ENCODE measurements at places on chromosomes 1 and 21.

- DNase-seq: no peak
Observed at GRCh38 chr1:155892796-155893195, 18.4 kb downstream of the RIT1 start.

DNA sequence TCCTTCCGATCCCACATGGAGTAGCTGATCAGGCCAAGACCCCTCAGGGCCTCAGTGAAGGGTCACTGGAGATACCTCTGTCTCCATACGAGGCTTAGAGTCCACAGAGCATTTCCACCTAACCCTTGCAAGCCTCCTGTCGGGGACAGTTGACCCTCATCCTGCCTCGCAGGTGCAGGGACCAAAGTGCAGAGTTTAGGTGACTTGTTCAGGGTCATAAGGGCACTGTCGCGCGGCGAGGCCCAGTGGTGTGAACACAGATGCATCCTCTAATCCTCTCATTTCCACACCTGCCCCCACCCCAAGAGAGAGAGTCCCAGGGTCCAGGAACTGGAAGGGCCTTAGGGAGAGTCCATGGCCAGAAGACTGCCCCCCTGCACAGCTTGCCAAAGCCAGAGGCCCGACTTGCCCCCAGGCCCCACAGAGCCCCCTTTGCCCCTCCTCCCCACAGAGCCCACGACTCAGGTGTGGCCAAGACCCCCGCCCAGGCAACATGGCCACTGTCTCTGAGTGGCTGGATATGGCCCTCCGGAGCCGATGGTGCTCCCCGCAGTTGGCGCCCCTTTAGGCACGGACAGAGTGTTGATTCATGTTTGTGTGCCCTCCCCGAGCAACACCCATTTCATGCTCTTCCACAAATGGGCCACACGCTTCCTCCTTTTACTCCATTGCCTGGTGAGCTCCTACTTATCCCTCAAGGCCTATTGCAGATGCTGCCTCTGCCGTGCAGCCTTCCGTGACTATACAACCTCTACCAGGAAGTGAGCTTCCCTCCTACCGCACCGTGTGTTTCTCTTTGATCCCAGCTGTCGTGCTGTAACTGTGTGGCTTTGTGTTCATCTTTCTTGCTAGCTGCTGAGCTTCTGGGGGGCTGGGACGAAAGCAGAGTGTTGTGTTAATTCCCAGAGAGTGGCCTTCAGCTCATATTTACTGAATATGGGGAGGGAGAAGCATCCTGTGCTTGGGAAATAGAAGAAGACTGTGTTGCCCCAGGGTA, 1.7 kb downstream of the TRPM2 start:
- no peak for DNase-seq

DNA sequence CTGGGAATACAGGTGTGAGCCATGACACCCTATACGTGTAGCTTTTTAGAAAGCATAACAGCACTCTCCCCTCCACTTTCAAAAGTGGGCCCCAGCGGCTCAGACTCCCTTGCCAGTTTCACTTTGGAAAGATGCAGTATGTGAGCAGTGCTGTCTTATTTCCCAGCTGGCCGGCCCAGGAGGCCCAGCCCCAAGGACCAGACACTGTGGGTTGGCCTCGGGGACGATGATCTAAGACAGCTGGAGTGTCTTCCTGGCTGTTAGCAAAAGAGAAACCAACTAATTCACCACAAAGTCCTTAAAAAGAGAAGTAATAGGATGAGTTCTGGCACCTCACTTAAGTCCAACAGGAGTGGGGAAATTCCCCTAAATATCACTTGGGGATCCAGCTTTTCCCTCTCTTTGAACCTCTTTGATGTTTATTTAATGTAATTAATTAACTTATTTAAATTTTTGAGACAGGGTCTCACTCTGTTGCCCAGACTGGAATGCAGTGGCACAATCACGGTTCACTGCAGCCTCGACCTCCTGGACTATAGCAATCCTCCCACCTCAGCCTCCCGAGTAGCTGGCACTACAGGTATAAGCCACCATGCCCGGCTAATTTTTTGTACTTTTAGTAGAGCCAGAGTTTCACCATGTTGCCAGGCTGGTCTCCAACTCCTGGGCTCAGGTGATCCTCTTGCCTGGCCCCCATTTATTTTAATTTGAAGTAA, 17.6 kb upstream of the CLIC4 start:
- no peak for DNase-seq

DNA sequence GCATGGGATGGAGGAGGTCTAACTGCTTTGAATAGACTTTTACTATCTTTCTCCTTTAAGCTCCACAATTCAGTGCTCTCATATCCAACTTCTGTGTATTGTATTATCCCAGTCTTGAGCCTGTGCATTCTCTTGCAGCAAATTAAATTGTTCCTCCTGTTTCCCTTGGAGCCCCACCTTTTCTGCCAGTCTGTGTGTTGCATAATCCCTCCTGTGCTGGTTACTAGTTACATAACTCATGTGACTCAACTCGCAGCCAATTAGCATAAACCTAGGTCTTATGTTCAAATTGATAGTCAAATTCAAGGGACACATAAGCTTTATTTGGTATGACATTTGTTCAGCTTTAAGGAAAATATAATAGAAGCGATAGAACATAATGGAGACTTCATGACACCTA, 1863.5 kb downstream of the MRPL39 start:
- DNase-seq: no peak

- DNase-seq: peak; percentile 68
Observed at GRCh38 chr1:161305867-161306519, 3.8 kb downstream of the MPZ start.

GRCh38 chr1:101059945-101060542, 34.5 kb upstream of the DPH5 start:
- no peak for DNase-seq

GRCh38 chr1:225941187-225941941, at the start of gene LEFTY2:
LEFTY2 (minus strand) TSS chr1:225941220; CDS start chr1:225941140, 80 bp downstream.
- DNase-seq: no peak

GRCh38 chr1:171137580-171137979, 46.9 kb downstream of the FMO3 start:
- DNase-seq: no peak

DNA sequence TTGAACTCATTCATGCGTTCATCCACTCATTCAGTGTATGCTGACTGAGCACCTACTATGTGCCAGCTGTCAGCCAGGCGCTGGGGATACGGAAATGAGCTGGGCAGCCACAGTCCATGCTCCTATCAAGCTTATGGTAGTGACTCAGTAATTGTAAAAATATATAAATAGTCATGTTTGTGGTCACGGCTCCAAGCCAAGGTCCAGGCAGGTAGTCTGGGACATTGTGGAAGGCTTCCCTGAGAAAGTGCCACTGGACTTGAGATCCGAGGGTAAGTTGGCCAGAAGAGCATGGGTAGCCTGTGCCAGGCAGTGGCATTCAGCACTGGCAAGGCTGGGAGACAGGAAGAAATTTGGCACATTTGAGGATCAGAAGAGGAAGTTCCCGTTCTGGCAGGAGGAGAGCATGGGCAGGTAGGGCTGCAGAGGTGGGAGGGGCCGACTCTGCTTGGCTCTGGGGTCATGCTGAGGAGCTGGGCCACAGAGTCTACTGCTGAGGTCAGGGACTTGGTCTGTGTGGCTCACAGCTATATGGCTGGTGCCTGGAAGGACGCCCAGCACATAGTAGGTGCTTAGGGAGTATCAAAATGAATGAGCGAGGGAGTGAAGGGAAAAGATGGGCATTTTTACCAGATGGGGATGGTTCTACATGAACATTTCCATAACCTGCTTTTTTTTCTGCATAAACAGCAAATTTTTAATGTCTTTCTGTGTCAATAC, 6.9 kb downstream of the PTPRF start:
- no peak for DNase-seq

- no peak for DNase-seq
Observed at GRCh38 chr1:174262349-174263241, 103.3 kb downstream of the RABGAP1L start.

DNA sequence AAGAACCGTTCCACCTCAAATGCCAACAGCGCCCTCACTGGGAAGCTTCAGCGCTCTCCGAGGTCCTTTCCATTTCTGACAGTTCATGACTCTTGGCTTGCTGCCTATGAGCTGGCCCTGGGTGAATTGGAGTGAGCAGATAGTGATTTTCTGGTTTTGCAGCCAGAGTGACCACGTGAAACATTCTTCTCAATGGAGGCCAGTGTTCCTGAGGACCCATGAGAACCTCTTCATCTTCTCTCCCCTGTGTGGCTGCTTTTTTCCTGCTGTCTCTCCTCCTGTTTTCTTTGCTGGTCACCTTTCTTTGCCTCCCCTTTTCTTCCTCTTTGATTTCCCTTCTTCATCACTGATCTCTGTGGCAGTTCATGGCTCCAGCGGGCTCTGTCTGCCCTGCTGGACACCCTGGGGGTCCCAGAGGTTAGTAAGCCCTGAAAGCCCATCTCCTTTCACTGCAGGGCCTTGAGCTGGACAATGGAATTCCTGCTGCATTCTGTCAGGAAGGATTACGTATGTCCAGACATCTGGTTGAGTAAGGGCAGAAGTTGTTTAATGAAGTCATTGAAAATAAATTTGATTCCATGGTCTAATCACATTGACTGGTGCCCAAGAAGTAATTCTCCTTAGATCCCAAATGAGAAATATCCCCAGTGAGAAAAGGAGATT, 29.9 kb downstream of the VASH2 start:
- DNase-seq: no peak

DNA sequence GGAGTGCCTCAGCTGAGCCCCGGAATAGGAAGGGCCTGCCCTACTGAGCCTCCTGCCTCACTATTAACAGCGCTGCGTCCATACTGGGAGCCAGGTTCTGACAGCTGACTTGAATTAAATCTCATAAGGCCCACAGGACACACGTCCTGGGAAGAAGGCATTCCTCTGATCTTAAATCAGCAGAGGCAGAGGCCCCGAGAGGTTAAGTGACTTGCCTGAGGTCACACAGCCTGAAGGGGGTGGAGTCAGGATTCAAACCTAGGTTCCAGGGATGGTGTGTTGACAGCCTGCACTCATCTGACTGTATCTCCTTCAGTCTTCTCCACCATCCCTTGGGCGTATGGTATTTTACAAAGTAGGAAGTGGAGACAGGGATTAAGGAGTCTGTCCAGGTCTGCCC, 79.8 kb downstream of the AJAP1 start:
- no peak for DNase-seq

Measured in activated CD4-positive, CD25-positive, alpha-beta regulatory T cell treated with anti-CD3 and anti-CD28 coated beads, Interleukin-2, amount 50 U/mL, for 16 hours (primary cell).